ENCODE measurements at places on chromosomes 5 and 9.

DNA sequence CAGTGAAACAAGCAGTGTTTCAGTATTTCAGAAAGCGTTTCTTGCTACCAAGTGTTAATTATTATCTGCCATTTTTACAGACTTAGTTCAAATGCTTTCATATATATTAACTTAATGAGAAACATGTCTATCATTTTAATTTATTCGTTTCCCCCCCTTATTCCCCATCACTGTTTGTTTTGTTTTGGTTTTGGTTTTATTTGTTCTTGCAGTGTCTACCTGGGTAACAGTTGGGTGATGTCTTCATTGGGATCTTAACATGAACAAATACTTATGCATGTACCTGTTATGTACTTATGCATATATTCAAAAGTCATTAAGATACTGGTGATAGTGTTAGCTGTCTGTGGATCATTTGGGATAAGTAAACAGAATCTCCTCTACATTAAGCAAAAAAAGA is 108.0 kb downstream of the CDC42SE2 start:
- DNase-seq = no peak

DNA sequence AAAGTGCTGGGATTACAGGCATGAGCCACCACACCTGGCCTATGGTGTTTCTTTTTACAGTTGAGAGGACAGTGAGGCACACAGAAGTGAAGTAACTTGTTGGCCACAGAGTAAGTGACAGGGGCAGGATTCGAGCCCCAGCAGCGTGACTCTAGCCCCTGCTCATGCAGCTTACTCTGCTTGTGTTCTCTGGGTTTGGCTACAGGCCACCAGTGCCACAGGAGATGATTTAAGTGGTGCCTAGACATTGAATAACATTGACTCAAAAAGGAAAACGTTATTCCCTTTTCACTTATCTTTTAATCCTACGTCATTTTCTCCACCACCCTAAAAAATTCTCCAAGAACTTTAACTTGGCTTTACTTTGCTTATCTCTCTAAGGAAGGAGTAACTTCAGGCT is 61.4 kb downstream of the SNX24 start:
- no peak for DNase-seq

DNA sequence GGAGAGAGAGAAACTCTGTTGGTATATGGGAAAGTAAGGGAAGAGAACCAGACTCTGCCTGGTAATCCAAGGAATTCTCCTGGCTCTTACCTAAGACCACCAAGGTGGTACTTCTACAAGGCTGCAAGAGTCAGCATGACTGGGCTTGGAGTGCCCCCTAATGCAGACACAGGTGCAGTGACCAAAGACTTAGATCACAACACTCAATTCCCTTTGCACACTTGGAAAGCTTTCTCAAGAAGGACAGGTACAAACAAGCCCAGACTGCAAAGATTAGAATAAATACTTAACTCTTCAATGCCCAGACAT is 25.2 kb downstream of the UGT3A2 start:
- no peak for DNase-seq

- DNase-seq = no peak
Measured at GRCh38 chr9:78320875-78321496, 24.1 kb downstream of the PSAT1 start.

- no peak for DNase-seq
Measured at GRCh38 chr5:149519601-149520000, 31.6 kb downstream of the CSNK1A1 start.

DNA sequence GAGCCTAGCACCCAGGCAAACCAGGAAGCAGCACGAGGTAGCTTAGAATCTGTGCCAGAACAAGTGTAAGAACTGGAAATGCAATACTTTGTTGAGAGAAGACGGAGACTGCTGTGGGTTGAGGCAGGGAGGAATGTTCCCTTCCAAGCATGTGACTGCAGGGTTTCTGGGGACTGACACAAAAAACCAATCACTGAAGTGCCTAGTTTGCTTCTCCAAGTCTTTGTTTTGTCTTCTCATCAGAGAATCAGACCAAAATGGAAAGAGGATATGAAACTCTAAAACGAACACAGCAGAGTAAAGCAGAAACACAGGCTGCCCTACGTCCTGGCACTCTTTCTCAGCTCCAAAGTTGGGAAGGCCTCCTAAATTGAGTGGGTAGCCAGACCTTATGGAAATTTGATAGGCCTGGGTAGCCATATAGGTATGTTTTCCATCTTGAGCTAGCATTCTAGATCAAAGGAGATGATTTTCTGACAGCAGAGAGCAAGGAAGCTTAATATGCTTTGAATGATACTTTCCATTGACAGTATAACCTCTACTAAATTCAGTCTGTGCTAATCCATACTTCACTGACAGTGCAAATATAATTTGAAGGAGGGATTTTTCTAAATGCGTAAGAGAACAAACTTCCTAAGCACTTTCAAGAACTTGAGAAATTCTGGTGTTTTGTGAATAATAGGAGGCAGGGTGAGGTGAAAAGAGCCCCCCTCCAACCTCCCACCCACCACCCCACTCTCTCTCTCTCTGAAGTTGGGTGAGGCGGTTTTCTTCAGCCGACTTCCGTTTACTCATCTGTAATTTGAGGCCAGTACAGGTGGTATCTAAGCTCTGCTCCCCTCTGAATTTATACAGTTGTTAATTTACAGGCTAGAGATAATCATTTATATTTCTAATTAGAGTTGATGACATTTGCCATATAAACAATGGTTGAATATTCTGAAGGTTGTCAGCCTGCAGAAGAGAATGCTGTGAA is 5.5 kb downstream of the ADRB2 start:
- DNase-seq = no peak

DNA sequence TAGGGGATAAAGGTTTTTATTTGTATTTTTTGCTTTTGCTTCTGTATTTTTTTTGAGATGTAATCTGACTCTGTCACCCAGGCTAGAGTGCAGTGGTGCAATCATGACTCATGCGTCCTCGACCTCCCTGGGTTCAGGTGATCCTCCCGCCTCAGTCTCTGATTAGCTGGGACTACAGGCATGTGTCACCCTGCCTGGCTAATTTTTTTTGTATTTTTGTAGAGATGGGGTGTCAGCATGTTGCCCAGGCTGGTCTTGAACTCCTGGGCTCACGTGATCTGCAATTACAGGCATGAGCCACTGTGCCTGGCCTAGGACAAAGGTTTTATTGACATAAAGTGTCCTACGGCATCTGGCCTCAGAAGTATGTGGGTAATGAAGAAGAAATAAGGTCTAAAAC is 297.1 kb upstream of the C9orf72 start:
- DNase-seq = no peak

DNA sequence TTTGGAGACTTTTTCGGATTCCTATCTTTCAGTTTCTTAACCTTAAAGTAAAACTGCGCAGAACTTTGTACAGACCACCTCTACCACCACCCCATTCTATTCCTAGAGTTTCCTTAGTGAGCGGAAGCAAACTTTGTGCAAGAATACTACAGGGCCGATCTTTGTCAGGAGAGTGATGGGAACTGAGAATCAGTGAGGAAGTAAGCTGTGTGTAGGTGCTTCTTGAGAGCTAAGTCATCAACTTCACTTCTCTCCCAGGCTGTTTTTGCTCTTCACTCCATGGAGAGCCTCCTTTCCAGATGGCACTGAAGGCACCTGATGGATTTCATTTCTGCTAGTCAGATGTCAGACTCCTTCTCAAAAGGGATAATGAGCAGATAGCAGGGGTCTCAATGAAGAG is 127.3 kb downstream of the SPATA31D1 start:
- DNase-seq = no peak

GRCh38 chr9:122498883-122499288 is 11.7 kb upstream of the OR1J2 start:
- peak; percentile 4 for DNase-seq

DNA sequence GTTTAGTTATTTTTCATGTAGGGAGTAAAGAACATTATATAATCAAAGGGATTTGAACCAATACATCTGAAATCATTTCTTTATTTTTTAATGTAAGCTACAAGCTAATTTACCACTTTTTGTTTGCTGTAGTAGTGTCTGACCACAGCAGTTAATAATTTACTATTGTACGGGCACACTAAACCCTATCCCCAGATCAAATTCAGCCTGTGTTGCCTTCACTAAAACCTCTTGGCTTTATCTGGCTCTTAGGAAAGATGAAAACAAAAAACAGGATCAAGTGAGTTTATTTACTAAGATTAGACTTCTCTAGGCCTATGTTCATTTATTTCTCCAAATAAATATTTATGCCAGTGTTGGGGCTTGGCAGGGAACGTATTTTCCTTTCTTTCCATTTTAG is 384.1 kb downstream of the EBF1 start:
- DNase-seq = no peak
